ENCODE measurements at places on chromosomes 5 and 9.

DNA sequence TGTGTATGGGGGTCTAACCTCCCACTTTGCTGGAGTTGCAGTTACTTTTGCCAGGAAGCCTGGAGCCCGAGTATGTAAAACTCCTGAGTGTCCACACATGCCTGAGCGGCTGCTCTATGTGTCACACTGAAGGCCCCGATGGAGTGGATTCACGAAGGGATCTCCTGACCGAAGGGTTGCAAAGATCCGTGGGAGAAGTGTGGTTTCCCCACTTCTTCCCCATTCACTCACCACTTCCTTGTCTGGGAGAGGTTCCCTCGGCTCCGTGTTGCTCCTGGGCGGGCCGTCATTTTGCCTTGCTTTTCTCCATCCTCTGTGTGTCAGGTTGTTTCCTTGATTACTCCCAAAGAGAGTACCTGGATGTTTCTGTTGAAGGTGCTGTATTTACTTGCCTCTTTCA lies 16.2 kb upstream of the IL3 start:
- DNase-seq = no peak

GRCh38 chr5:72107901-72108201 lies 576 bp downstream of the MAP1B start:
- DNase-seq = no peak

DNA sequence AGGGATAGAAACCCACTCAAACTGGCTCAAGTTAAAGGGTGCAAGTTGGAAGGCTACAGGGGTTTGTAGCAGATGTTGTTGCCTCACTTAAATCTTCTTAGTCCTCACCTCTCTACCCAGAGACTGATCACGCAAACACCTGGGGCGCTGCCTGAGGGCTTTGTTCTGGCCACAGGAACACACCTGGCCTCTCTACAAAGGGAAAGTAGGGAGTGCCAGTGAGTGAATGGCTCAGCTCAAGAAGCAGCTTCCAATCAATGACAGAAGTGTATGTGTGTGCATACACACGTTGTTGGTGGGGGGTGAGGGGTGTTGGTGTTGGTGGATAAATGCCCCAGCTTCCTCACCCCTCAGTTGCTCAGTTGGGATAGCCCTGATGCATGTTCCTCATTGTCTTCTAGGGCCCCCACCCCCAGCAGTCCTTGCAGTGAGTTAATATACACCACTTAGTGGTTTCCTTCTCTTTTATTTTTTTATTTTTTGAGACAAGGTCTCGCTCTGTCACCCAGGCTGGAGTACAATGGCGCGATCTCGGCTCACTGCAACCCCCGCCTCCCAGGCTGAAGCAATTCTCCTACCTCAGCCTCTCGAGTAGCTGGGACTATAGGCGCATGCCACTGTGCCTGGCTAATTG lies 30.6 kb upstream of the CTNNA1 start:
- no peak for DNase-seq

GRCh38 chr9:88342246-88342645 lies 46.0 kb upstream of the SPIN1 start:
- no peak for DNase-seq

GRCh38 chr5:146877178-146877681 lies 1.3 kb downstream of the PPP2R2B start:
- no peak for DNase-seq

DNA sequence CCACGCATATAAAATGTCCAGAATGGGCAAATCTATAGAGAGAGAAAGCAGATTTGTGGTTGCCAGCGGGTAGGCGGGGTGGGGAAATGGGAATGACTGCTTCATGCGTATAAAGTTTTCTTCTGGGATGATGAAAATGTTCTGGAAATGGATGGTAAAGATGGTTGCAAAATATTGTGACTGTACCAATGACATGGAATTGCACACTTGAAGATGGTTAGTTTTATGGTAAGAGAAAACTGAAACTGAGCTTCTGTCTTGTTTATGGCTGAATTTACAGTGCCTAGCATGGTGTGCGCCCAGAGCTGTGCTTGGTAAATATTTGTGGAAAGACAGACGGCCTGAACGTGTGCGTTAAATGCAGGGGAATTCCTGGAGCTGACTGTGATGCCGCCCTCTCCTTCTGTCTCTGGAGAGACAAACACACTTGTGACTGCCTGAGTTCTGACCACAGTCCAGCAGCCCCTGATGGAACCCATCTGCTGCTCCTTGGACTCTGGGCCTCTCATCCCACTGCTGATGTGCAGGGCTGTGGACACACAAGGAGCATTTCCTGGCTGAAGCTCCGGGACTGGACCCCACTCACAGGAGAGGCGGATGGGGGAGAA lies 8.6 kb upstream of the PTGES start:
- DNase-seq = no peak

DNA sequence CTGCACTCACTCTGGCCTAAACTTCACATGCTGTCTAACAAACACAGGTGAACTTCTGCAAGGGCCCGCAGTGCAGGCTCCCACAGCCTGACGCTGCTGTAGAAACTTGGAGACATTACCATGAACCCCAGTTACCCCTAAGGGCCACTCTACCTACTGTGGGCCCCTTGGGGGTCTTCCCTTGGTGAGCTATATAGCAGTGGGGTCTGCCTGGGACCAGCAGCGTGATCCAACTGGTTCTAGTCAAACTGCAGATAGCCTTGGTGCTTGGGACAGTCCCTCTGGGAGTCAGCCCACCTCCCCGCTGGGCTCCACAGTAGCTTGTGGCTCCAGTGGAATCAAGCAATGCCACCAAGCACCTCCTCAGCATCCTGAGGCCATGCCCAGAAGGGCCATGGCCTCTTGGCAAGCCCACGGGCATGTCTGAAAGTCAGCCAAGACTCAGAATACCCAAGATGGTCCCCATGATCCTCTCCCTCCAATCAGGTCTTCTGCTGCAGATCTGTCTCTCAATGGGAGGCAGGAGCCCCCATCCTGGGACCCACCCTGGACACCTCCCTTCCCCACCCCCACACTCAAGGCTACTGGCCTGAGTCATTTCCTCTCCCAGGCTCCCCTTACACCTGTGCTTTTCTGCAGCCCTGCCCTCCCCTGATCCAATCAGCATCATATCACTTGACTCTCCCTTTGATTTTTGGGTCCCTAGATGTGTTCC lies 230.0 kb upstream of the IRX1 start:
- no peak for DNase-seq

DNA sequence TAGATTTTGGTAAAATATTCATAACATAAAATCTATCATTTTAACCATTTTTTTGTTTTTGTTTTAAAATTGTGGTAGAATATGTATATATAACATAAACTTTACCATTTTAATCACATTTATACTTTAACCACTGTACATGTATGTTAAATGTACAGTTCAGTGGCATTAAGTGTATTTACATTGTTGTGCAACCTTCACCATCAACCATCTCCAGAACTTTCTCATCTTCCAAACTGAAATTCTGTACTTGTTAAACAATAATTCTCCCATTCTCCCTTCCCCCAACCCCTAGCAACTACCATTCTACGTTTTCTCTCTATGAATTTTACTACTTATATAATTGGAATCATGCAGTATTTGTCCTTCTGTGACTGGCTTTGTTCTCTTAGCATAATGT lies 11.6 kb downstream of the ANKHD1 start:
- no peak for DNase-seq

GRCh38 chr5:72191404-72191803 lies 84.1 kb downstream of the MAP1B start:
- DNase-seq = no peak

DNA sequence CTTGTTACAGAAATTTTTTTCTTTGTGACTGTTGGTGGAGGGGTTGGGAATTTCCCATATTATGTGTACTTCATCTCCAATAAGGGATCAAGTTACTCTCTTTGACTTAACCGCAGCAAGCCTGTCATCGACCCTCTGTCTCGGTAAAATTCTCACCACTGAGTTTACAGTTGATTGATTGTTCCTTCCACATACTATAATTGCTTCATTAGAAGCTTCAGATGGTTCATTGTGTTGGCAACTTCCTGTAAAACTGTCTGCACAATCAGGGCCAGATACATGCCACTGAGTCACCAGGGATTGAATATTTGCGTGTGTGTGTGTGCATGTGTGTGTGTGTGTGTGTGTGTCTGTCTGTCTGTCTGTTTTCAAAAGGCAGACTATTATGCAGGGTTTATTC lies 176.6 kb downstream of the ZNF462 start:
- no peak for DNase-seq

DNA sequence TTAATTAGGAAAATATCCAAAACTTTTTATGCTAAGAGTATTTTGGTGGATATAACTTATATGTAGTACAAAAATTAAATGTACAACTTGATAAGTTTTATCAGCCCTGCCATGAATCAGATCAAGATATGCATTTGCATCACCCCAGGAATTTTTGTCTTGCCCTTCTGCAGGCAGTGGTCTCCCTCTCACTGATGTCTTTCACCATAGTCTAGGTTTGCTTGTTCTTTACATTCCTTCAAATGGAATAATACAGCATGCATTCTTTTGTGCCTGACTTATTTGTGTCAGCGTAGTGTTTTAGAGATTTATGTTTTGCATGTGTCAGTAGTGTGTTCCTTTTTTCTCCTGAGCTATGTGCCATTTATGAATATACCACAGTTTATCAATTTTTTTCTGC lies 36.4 kb downstream of the RNF180 start:
- DNase-seq = no peak

GRCh38 chr5:135238622-135239452 lies 160.2 kb downstream of the MACROH2A1 start:
- no peak for DNase-seq

DNA sequence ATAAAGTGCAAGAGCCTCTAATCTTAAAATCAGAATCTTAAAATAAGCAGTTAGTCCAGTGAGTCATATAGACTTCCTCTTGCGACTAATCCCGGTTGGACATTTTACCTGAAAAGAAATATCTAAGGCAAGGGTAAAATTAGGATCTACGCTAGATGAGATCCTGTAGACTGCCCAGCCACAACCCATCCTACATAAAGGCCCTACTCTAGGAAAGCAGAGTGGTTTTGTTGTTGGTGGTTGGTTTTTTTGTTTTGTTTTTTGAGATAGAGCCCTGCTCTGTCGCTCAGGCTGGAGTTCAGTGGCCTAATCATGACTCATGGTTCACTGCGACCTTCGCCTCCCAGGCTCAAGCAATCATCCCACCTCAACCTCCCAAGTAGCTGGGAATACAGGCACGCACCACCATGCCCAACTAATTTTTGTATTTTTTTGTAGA lies 6.9 kb downstream of the TSC1 start:
- no peak for DNase-seq

DNA sequence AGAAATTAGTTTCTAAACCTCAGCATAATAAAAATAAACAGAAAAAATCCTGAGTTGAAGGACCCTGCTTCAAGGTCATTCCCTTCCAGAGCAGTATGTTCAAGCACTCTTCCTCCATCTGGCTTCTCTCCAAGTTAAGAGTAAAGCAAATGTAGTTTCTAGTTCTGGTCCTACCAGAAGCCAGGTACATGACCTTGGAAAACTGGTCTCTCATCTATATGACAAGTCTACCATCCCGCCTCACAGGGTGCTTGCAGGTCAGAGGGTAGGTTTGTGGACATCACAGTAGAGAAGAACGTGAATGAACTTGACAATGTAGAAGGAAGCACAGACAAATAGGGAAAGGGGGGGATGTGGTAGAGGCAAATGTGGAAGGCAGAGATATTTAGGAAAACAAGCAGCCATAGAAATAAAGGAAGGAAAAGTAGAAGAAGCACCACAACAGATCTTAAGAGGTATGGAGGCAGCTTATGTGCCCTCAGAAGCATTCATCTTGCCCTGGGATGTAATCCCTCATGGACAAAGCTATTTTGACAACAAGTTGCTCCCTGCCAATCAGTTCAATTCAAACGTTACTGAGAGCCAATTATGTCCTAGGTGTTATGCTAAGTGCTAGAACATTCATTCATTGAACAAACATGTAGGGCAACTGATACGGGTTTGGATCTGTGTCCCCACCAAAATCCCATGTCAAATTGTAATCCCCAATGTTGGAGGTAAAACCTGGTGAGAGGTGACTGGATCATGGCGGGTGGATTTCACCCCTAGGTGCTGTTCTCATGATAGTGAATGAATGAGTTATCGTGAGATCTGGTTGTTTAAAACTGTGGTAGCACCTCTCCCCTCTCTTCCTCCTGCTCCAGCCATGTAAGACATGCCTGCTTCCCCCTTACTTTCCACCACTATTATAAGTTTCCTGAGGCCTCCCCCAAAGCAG lies 23.7 kb upstream of the CTNNAL1 start:
- no peak for DNase-seq

- DNase-seq = no peak
These were observed 1.7 kb downstream of the GOLM1 start for GRCh38 chr9:86097510-86098224.

GRCh38 chr9:121301881-121302286 lies 33.9 kb downstream of the GSN start:
- no peak for DNase-seq

DNA sequence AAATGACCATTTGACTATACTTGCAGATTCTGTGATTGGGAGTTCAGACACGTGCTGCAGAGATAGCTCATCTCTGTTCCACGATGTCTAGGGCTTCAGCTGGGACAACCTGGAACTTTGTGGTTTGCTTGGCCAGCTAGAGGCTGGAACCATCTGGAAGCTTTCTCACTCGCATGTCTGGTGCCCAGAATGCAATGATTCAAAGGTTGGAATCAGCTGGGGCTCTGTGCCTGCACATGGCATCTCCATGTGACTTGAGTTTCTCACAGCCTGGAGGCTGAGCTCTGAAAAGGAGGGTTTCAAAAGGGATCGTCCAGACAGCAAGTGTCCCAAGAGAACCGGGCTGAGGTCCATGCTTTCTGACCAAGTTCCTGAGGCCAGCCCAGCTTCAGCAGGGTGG lies 465.2 kb downstream of the GADD45G start:
- DNase-seq = no peak

- DNase-seq = no peak
These were observed 303.1 kb upstream of the CDH6 start for GRCh38 chr5:30890377-30890776.

DNA sequence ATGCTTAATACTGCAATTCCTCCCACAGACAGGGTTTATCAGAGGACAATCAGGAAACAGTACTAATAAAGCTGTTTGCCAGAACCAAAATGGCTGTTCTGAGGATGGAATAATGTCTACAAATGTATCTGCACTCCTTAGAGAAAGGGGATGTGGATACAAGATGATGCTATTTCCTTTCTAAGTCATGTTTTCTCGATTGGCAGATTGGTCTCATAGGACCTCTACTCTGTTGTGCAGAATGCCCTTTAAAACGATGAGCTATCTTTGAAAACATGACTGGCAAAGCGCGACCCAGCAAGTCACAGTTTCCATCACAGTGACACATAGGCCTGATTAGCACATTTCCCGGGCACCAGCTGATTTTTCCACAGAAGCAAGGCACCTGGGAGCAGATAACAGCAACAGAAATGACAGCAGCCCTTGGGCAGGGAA lies 54.0 kb downstream of the AOPEP start:
- no peak for DNase-seq

GRCh38 chr9:101225271-101225670 lies 159.5 kb downstream of the BAAT start:
- DNase-seq = no peak

- DNase-seq = no peak
These were observed 198.1 kb downstream of the NPR3 start for GRCh38 chr5:32909207-32909606.
